H9 (cell line): ENCODE measurements at places on chromosomes 13 and 19. TPM values are rescaled to one million over a fixed set of nuclear protein-coding genes. Genes with fewer than 3 reads are reported as not detected.

The C5AR2 gene
- not detected in 2 replicates for total RNA-seq

The ARL11 gene
- total RNA-seq = 0.33 and 0.42 TPM in 2 replicates

The C19orf73 gene
- total RNA-seq = 0.72 and 1.1 TPM in 2 replicates

The ING1 gene
- 17.3 and 18.7 TPM in 2 replicates for total RNA-seq

The FLT3LG gene
- 2.1 and 2.6 TPM in 2 replicates for total RNA-seq

The KLK1 gene
- total RNA-seq = 2.1 and 2.3 TPM in 2 replicates

The MUC16 gene
- total RNA-seq = 0.22 and 0.29 TPM in 2 replicates

The GSX1 gene
- total RNA-seq = not detected in 2 replicates

The MPHOSPH8 gene
- total RNA-seq = 21.1 TPM in 2 replicates

DNA sequence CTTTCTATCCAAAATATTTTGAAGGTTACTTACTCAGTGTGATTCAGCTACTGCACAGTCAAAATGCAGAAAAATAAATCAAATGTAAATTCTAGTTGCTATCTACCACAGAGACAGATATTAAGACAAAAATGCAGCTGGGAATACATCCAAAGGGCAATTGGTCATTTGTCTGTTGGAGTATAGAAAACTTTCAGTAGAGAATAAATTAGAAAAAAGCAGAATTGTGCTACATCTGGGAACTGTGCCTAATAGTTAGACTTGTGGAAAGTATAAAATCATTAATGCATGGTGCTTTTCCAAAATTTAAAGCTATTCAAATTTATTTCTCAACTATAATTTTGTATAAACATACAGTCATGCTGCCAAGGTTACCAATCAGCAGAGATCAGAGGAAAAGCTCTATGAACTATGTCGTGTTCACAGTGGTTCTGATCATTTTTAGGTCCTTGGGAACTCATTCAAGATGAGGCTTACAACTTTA, 1635.8 kb downstream of the PCDH9 start:
- no peak overlapping the region for H3K27ac ChIP-seq
- DNase-seq = no peak
- peaks cover 5% of the 10 kb centered on the region; the same call in 1 of the 3 replicates for H3K36me3 ChIP-seq
- H3K4me3 ChIP-seq = no peak overlapping the region

DNA sequence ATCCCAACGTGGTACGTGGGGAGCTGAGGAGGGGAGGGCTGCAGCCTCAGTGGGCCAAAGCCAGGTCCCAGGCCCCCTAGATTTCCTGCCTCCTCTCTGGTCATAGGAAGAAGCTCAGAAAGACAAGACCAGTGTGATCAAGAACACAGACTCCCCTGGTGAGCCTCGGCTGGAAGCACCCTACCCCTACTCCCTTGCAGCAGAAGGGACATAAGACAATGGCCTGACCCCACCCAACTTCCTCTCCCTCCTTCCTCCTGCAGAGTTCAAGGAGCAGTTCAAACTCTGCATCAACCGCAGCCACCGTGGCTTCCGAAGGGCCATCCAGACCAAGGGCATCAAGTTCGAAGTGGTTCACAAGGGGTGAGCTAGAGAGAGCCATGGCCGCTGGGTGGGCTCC, 11.5 kb downstream of the PODNL1 start:
- H3K27me3 ChIP-seq = no peaks in the 10 kb centered on the region
- no peak overlapping the region for H3K4me3 ChIP-seq
- H3K27ac ChIP-seq = no peak overlapping the region
- no peaks in the 10 kb centered on the region; the same call in 1 of the 2 replicates for H3K4me1 ChIP-seq
- H3K36me3 ChIP-seq = peaks cover 31% of the 10 kb centered on the region; the same call in 2 of the 3 replicates

GRCh38 chr19:12481781-12482508, 2.7 kb downstream of the ZNF709 start:
- H3K4me3 ChIP-seq = no peak overlapping the region
- no peak for DNase-seq
- H3K27ac ChIP-seq = no peak overlapping the region
- no peaks in the 10 kb centered on the region for H3K36me3 ChIP-seq
- no peaks in the 10 kb centered on the region; the same call in 1 of the 2 replicates for H3K4me1 ChIP-seq
- no peaks in the 10 kb centered on the region; the same call in 1 of the 2 replicates for H3K27me3 ChIP-seq

DNA sequence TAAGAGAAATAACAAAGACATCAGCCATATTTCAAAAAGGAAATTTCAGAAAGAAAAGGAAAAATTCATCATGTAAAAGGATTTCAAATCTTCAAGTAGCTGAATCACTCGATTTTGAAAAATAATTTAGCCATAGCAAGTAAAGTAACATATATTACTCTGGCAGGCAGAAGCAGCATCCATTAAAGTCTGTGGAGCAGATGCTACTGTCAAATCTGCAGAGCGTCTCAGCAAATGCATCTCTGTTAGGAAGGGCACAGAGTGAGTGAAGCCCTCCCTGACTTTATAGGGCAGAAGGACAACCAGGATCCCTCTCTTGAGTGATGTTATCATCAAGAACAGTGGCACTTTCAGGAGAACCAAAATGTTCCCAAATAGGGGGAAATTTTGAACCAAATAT, 445.5 kb downstream of the EFNB2 start:
- no peaks in the 10 kb centered on the region; the same call in 2 of the 3 replicates for H3K36me3 ChIP-seq
- no peak overlapping the region for H3K4me3 ChIP-seq
- DNase-seq = no peak
- no peak overlapping the region for H3K27ac ChIP-seq
- no peaks in the 10 kb centered on the region for H3K27me3 ChIP-seq

DNA sequence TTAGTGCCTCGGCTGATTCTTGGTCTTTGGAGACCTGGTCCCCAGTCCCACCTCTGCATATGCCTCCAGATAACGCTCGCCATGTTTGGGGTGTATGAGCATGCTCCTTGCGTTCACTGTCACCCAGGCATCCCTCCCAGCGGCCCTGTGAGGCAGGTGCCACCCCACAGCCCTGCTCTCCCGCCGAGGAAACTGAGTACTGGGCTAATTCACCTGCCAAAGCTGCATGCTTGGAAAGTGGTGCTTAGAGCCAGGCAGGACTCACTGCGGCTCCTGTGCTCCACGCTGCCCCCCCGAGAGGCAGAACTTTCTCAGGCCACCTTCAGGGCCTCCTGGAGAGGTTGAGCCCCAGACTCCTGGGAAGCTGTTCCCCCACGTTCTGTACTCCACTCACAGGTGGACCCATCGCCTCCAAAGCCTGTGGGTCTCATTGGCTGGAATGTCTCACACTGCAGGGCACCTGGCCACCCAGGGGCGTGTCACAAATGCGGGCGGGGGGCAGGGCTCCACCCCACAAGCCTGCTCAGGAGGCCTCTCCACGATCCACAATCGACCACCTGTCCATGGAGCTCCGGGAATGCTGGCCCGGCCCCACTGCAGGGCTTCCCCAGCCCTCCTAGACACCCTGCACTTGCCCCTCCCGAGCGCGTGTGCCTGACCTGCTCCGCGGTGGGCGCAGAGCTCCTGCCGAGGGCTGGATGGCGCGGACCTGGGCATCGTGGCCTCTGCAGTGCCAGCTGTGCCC, 64.6 kb downstream of the ATP11A start:
- no peak for DNase-seq
- H3K27me3 ChIP-seq = no peaks in the 10 kb centered on the region
- H3K4me3 ChIP-seq = no peak overlapping the region

DNA sequence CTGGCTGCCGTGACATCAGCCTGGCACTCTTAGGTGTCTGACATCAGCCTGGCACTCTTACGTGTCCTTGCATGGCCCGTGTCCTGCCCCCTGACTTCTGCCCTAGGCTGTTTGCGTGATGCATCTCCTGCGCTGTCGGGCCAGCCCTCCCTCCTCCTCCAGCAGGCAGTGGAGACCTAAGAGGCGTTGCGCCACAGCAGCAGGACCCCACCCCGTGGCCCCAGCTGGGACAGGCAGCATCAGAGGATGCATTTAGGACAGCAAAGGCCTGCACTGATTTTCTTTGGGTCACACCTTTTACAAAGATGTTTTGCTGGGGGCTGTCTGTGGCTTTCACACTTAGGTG, 65.3 kb downstream of the GPR12 start:
- H3K36me3 ChIP-seq = no peaks in the 10 kb centered on the region; the same call in 2 of the 3 replicates
- no peak overlapping the region for H3K27ac ChIP-seq
- DNase-seq = no peak
- H3K4me1 ChIP-seq = no peaks in the 10 kb centered on the region
- no peak overlapping the region for H3K4me3 ChIP-seq

- DNase-seq = no peak
- no peaks in the 10 kb centered on the region for H3K27me3 ChIP-seq
- H3K4me3 ChIP-seq = no peak overlapping the region
- H3K4me1 ChIP-seq = no peaks in the 10 kb centered on the region
- peaks cover 39% of the 10 kb centered on the region for H3K36me3 ChIP-seq
Observed at GRCh38 chr19:887072-887471, 5.9 kb downstream of the MED16 start.

GRCh38 chr13:31951215-31951678, 80.3 kb upstream of the FRY start:
- H3K36me3 ChIP-seq = no peaks in the 10 kb centered on the region
- peaks cover 3% of the 10 kb centered on the region; the same call in 1 of the 2 replicates for H3K4me1 ChIP-seq
- H3K27me3 ChIP-seq = no peaks in the 10 kb centered on the region
- H3K4me3 ChIP-seq = no peak overlapping the region
- no peak for DNase-seq

GRCh38 chr19:33402421-33403220, 29.1 kb downstream of the CEBPG start:
- H3K4me3 ChIP-seq = no peak overlapping the region
- H3K27ac ChIP-seq = no peak overlapping the region
- no peaks in the 10 kb centered on the region for H3K4me1 ChIP-seq
- no peaks in the 10 kb centered on the region for H3K27me3 ChIP-seq
- no peaks in the 10 kb centered on the region for H3K36me3 ChIP-seq

DNA sequence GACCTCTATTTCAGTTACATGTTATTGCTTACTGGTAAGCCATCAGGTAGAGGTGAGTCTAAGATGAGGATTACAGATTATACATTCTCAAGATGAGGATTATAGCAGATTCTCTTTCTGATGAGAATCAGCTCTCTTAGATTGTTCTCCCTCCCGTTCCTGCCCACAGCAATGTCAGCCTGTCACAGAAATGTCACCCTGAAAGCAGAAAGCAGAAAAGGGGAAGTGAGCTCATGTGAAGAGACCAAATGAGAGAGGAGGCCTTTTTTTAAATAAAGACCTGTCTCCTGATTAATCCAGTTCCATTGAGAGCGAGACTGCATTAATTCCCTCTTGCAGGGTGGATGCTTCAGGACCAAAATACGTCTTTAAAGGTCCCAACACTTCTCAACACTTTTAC, 445.6 kb downstream of the KCTD12 start:
- H3K27me3 ChIP-seq = no peaks in the 10 kb centered on the region
- no peak for DNase-seq
- H3K4me1 ChIP-seq = no peaks in the 10 kb centered on the region
- no peak overlapping the region for H3K27ac ChIP-seq
- no peak overlapping the region for H3K4me3 ChIP-seq

DNA sequence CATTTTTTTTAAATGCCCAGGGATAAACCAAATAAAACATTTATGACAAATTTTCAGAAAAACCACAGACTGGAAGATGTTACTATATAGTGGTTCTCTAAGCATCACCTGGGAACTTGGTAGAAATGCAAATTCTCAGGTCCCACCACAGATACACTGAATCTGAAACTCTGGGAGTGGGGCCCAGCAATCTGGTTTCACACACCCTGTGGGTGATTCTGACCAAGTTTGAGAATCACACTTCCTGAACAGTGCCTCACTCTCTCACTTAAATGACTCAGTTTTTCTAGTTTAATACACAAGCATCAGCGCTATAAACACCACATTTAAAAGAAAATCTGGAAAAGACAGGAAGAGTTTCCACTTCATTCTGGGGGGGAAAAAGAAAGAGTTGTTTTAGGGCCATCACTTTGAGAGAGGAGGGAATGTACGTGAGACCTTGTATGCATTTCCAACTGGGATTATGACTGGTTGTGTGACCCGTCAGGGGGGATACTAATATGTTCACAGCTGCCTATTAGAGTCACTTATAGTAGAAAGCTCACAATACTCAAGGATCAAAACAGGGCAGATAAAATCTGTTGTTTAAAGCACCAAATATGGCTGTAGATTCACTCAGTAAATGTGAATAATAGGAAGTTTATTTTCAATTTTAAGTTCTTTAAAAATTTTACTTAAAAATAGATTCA, 567.7 kb downstream of the GPC6 start:
- H3K4me3 ChIP-seq = no peak overlapping the region
- no peak overlapping the region for H3K27ac ChIP-seq
- no peaks in the 10 kb centered on the region; the same call in 1 of the 2 replicates for H3K4me1 ChIP-seq
- no peaks in the 10 kb centered on the region for H3K36me3 ChIP-seq
- no peak for DNase-seq

DNA sequence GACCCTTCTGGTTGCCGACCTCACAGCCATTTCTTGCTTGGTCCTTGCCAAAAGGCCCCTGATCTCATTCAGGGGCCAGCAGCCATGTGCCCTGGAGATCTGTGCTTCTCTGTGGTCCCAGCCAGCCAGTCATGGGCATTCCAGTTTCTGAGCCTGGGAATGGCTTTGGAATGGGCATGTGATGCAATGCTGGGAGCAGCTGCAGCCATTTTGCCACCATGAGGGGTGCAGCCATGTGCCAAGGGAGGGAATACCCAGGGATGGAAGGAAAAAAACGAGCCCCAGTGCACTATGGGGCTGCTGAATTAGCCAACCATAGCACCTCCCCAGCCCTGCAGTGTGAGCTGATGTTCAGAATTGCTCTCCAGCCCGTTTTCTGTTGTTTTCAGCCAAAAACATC, 26.3 kb downstream of the F2RL3 start:
- H3K36me3 ChIP-seq = peaks cover 35% of the 10 kb centered on the region
- H3K27me3 ChIP-seq = no peaks in the 10 kb centered on the region
- no peaks in the 10 kb centered on the region for H3K4me1 ChIP-seq
- H3K27ac ChIP-seq = no peak overlapping the region

DNA sequence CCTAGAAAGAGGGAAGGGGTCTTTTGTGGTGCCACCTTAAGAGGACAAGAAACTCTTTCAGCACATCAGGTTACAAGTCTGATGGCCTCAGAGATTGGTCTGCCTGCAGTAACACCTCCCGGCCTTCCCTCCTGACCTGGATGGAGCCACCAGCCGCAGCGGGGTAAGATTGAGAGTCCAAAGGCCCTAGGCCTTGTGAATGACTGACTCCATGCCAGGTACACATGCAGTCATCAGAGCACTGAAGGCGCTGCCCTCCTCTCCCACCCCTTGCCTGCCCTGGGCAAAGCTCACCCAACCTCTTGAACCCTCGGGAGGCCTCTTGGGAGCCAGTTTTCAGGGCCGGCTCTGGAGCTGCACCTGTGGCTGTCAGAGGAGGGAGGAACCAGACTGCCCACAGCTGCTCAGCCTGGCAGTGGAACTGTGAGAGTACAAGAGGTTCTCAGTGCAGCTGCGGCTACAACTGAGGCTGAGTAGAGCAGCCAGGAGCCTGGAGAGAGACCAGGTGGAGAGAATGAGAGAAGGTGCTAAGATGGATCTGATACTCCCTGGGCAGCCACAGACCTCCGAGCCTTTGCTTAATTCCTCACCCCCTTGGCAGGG, 23.8 kb upstream of the C13orf42 start:
- H3K36me3 ChIP-seq = peaks cover 67% of the 10 kb centered on the region
- H3K27ac ChIP-seq = no peak overlapping the region
- H3K27me3 ChIP-seq = no peaks in the 10 kb centered on the region
- no peak overlapping the region for H3K4me3 ChIP-seq

- no peak overlapping the region for H3K4me3 ChIP-seq
- peak; percentile 82 for DNase-seq
- peaks cover 2% of the 10 kb centered on the region; the same call in 1 of the 2 replicates for H3K4me1 ChIP-seq
Observed at GRCh38 chr13:91647361-91647990, 249.1 kb downstream of the GPC5 start.
